ENCODE measurements at places on chromosomes 16 and 17.

DNA sequence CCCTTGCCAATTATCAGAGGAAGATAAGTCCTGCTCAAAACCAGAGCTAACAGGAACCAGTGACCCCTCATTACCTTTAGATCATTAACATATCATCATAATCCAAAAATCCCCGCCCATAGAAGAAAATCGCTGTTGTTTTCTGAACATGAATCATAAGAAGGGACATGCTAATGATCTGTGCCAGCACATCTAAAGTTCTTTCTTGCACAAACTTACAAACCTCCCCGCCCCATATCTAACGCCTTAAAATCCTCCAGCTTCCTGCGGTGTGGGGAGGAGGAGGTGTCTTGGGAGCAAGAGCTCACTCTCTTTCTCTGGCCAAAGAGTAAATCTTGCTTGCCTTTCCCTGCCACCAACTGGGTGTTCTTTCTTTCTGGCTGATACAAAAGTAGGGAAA, 78.3 kb downstream of the IRX3 start:
- no peak for DNase-seq

GRCh38 chr17:57535249-57535966, 209.7 kb downstream of the CCDC182 start:
- peak; percentile 60 for DNase-seq

- no peak for DNase-seq
These were observed 2.0 kb upstream of the RAP1GAP2 start for GRCh38 chr17:2794111-2794803.

GRCh38 chr17:10151667-10152496, 46.5 kb downstream of the GAS7 start:
- DNase-seq, result no peak

- peak; percentile 44 for DNase-seq
These were observed 79.2 kb downstream of the MYH11 start for GRCh38 chr16:15777533-15778203.

GRCh38 chr17:43445009-43445589, 38.7 kb upstream of the DHX8 start:
- DNase-seq, result no peak

DNA sequence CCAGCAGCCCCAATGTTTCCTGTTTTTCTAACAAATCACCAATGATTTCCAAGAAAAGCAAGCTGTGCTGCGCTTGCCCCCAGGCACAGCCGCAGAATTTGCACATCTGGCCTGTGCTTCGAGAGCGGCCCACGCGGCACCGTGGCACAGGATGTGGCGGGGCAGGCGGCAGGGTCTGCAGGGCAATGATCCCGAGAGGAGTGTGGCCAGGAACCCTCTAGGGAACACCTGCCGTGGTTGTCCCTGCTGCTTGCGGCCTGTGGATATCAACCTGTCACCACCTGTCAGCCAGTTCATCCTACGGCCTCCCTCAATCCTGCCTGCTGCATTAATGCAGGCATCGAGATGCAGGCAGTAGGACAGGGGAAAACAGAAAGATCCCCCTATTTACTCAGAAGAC, 24.0 kb downstream of the PIK3R5 start:
- no peak for DNase-seq

- peak; percentile 35 for DNase-seq
These were observed 13.5 kb upstream of the DYNLRB2 start for GRCh38 chr16:80527297-80527696.

GRCh38 chr16:50712956-50713355, 19.6 kb downstream of the NOD2 start:
- DNase-seq, result no peak

DNA sequence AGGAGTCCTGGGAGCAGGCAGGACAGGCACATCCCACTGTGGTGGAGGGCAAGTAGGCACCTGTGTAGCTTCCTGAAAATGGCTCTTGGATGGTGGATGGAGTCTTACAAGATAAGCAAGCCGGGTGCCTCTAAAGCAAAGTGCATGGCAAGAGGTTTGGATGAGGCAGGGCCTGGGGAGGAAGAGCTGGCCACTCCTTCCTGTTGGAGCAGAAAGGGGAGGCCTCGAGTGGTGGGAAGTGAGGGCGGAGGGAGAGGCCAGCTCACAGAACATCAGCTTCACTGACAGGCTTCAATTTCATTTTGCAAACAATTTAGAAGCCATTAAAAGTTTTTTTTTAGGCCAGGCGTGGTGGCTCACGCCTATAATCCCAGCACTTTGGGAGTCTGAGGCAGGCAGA, 31.0 kb downstream of the CD300A start:
- no peak for DNase-seq

DNA sequence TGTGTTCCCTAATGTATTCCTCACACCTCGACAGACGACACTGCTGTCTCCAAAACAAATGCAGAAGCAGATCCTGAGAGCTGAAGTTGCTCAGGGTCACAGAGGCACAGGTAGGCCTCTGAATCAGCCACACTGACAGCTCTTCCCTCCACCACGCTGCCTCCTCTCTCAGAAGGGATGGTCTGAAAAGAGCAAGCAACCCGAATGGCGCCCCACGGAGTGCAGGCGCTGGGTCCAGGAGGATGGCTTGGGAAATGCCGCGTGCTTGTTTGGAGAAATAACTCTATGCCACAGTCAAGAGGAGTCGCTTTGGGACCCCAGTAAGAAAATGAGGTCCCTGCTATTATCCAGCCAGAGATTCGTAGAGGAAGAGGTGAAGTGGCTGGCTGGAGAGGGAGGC, 15.9 kb downstream of the CYB561 start:
- no peak for DNase-seq

- DNase-seq, result no peak
These were observed 124.8 kb downstream of the STXBP4 start for GRCh38 chr17:55093353-55093752.
